ENCODE measurements at places on chromosomes 2 and 18.

- no peak for DNase-seq
Observed at GRCh38 chr2:117875786-117876185, 61.3 kb downstream of the DDX18 start.

GRCh38 chr2:122734766-122735424 lies 979.4 kb downstream of the TSN start:
- no peak for DNase-seq

DNA sequence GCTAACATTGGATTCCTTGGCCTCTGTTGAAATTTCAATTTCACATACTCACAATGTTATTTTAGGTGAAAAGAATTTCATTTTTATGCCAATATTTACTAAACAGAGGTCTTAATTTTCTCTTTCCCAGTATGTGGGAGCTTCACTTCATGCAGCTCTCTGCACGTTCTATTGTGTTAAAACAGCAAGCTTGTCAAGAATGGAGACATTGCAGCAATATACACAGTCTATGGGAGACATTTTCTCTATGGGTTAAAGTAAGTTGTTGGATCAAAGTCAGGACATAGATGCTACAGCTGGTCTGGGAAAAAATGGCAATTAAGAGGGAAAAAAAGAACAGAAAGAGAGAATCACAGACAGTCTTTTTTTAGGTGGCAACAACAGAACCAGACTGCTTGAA lies 70.4 kb upstream of the ARHGAP15 start:
- no peak for DNase-seq

DNA sequence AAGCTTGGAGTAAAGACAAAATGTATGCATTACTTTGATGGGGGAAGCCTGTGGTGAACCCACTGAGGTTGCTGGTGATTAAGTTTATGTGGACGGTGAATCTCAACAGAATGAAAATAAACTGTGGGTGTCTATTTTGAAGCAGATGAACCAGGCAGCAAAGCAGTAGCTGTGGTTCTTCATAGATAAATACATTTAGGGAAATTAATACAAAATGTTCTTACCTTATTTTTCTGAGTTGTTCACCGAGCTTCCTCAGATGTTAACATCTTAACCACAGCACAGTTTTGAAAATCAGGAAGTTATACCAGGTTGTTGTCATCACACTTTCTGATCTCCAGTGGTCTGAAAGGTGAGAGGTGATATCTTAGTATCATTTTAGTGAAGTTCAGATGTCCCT lies 53.9 kb downstream of the NCK2 start:
- no peak for DNase-seq

DNA sequence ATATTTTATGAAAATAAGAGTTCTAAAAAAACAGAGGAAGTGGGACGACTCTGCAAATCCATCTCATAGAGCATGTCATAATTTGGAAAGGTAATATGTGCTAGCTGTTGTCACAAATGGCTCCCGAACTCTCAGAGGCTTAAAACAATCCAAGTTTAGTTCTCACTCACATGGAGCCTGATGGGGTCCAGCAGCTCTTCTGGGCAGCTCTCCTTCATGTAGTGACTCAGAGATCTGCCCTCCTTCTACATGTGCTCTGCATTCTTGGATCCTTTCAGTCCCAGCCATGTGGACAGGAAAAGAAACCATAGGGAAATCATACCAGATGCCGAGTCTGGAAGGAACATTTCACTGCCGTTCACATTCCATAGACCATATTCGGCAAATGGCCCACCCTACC lies 180.1 kb upstream of the APCDD1 start:
- DNase-seq: no peak

GRCh38 chr2:32838418-32838817 lies 108.3 kb upstream of the LTBP1 start:
- DNase-seq: no peak

- DNase-seq: no peak
Observed at GRCh38 chr2:30127016-30127893, 19.6 kb upstream of the YPEL5 start.

- DNase-seq: no peak
Observed at GRCh38 chr2:200411831-200412230, 98.0 kb downstream of the KCTD18 start.

DNA sequence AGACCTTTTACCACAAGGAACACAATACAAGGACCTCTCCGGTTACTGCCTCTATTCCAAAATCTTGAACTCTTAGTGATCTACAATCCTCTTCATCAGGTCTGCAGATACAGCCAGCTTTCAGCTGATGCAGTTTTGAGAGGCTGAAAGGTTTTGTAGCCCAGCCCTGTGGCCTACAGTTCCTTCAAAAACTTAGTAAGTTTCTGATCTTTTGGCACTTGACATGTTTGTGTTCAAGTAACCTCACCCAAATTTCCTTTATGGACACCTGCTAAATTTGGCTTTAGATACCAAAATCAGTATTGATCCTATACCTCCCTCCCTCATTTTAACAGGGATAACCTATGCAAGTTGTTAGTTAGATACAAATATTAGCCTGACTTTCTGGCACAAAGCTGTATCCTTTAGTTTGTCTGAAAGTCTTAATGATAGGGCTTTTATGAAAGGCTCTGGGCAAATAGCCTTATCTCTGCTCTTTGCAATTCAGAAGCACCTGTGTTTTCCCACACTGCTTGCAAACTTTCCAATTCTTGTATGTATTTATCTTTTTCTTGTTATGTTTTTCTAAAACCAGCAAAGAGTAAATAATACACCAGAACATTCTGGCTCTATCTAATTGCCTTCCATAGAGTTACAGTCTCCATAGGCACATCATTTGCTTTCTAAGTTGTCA lies 650.5 kb upstream of the KLHL29 start:
- no peak for DNase-seq

GRCh38 chr2:202064171-202064880 lies 8.7 kb upstream of the KIAA2012 start:
- no peak for DNase-seq

- no peak for DNase-seq
Observed at GRCh38 chr18:46915800-46916550, 1.3 kb downstream of the PIAS2 start.

GRCh38 chr2:236943068-236943467 lies 142.6 kb upstream of the COPS8 start:
- no peak for DNase-seq

DNA sequence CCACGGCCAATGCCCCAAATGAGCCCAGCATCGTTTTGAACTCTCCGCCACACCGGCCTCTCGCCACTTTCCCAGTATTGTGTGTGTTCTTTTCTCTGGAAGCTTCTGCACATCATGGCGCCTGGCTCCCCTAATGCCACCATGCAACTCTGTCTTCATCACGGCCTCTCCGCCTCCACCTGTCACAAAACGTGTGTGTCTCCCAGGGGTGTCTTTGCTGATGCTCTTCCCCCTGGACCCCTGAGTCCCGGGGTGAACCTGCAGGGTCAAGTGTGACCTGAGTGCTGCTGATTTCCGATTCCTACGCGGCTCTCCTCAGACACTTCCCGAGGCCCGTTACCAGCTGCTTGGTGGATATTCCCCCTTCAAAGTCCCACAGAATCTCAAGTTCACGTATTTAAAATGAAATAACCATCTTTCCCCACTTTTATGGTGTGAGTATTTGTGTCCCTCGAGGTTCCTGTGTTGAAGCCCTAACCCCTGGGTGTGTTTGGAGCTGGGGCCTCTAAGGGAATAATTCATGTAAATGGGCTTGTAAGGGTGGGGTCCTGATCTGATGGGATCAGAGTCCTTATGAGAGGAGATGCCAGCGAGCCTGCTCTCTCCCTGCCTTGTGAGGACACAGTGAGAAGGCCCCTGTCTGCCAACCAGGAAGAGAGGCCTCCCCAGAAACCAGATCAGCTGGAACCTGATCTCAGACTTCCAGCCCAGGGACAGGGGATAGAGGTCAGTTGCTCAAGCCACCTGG lies 87.5 kb upstream of the PXDN start:
- DNase-seq: no peak

DNA sequence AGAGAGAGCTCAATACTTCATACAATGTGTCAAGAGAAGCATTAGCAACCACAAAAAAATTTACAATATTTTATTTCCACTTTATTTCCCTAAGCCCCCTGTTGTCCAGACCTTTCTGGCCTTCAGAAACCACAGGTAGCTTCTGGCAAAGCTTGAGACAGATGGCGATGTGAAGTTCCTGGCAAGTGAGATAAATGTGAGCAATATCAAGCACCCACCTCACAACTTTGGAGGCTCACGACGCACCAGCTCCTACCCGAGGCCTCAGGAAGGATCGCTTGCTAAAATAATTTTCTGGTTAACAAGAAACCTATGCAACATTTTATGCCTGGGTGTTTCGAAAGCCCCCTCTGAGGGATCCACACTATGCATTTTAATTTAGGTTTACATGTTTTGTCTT lies 158.1 kb upstream of the CHAC2 start:
- no peak for DNase-seq

DNA sequence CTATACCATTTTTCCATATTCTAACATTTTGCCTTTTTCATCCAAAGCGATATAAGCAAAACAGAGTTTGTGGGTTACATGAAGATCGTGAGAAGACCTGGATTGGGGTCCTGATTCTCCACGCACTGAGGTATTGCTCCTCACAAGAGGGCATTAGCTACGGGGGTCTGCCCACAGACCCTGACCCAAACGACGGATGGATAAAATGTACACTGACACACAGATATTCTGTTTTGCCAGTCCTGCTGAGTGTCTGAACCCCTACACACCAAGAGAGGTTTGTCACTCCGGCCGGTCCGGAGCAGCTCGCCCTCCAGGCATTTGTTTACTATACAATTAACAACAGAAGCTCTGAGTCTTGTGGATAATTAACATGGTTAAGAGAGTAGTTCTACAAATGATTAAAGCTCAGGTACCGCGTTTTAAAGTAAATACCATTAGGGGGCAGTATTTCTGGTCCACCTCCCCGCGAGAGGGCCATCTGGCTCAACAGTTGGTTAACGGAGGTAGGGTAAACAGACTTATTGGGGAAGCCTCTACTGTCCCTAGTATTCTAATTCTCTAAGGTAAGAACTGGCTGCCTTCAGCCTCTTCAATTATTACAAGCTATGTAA lies 28.4 kb downstream of the SCYGR8 start:
- no peak for DNase-seq

Measured in renal pelvis (tissue), 12 donors.